A673 (cell line): ENCODE measurements at places on chromosomes 5 and 9.

- H3K4me3 ChIP-seq: no peak overlapping the region
- peak; percentile 49 for DNase-seq
- peaks cover 10% of the 10 kb centered on the region for H3K27me3 ChIP-seq
- no peaks in the 10 kb centered on the region for H3K4me1 ChIP-seq
- H3K36me3 ChIP-seq: no peaks in the 10 kb centered on the region
- no peak overlapping the region for H3K27ac ChIP-seq
Measured at GRCh38 chr9:101758304-101758930, 20.0 kb upstream of the GRIN3A start.

- H3K4me3 ChIP-seq: no peak overlapping the region
- H3K27me3 ChIP-seq: no peaks in the 10 kb centered on the region
- H3K36me3 ChIP-seq: no peaks in the 10 kb centered on the region
- H3K4me1 ChIP-seq: no peaks in the 10 kb centered on the region
- no peak for DNase-seq
Measured at GRCh38 chr9:75845806-75846205, 44.7 kb upstream of the PCSK5 start.

DNA sequence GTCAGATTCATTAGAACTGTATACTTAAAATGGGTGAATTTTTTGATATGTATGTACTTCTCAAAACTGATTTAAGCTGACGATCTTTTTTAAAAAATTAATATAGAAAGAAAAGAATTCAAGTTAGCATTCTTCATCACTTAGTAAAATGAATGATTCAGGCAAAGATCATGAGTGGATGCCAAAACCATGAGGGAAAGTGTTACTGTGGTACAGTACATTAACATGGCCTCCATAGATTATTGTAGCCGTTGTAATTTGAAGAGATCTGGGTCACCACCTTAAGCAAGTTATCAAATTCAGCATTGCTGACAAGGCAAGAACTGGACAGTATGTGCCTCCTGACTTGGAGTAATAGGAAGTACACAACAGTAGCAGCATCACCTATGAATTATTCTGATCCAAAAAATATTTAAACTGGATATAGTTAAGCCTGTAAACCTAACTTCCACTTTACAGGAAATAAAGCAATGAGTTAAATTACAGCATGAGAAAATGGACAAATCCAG, 29.7 kb downstream of the C9orf85 start:
- H3K27ac ChIP-seq: no peak overlapping the region
- DNase-seq: no peak
- H3K27me3 ChIP-seq: no peaks in the 10 kb centered on the region
- H3K4me3 ChIP-seq: no peak overlapping the region

- no peaks in the 10 kb centered on the region for H3K4me1 ChIP-seq
- H3K27me3 ChIP-seq: peaks cover 21% of the 10 kb centered on the region
- no peak for DNase-seq
- no peak overlapping the region for H3K27ac ChIP-seq
Measured at GRCh38 chr5:136382791-136383190, 17.4 kb upstream of the TRPC7 start.

GRCh38 chr5:172321593-172321992, 38.0 kb upstream of the UBTD2 start:
- no peaks in the 10 kb centered on the region for H3K36me3 ChIP-seq
- no peaks in the 10 kb centered on the region for H3K27me3 ChIP-seq
- no peak for DNase-seq
- H3K27ac ChIP-seq: no peak overlapping the region
- H3K4me1 ChIP-seq: no peaks in the 10 kb centered on the region

DNA sequence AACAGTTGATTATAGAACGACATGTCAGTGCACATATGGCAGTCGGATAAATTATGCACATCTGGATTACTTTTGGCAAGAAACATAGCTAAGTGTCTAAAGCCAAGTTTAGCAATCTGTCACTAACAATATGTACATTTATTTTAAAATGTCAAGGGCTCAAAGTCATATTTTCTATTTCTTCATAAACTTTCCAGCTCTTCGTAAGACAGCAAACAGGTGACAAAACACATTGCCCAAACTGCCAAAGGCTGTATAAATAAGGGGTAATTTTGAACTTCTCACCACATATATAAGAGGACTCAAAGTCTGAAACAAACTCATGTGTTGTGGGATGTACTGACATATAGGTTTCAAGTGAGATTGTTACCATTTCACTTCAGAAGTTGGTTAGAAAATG, 237.2 kb downstream of the ARL15 start:
- no peaks in the 10 kb centered on the region for H3K4me1 ChIP-seq
- no peak overlapping the region for H3K4me3 ChIP-seq
- no peak overlapping the region for H3K27ac ChIP-seq
- no peaks in the 10 kb centered on the region for H3K36me3 ChIP-seq

DNA sequence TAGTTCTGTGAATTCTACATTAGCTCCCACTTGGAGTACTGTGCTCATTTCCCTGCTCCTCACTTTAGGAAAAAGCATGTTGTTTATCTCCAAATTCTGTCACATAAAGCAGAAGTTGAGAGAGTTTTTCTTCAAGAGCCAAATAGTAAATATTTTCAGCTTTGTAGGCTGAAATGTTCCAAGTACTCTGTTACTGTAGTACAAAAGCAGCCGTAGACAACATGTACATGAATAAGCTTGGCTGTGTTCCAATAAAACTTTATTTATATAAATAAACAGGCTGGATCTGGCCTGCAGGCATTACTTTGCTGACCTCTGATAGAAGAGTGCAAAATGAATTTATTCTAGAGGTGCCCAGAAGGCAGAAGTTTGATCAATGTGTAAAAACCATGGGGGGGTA, 73.0 kb upstream of the AGXT2 start:
- no peak overlapping the region for H3K27ac ChIP-seq
- peaks cover 4% of the 10 kb centered on the region for H3K27me3 ChIP-seq
- H3K4me1 ChIP-seq: no peaks in the 10 kb centered on the region
- H3K36me3 ChIP-seq: no peaks in the 10 kb centered on the region
- DNase-seq: no peak

DNA sequence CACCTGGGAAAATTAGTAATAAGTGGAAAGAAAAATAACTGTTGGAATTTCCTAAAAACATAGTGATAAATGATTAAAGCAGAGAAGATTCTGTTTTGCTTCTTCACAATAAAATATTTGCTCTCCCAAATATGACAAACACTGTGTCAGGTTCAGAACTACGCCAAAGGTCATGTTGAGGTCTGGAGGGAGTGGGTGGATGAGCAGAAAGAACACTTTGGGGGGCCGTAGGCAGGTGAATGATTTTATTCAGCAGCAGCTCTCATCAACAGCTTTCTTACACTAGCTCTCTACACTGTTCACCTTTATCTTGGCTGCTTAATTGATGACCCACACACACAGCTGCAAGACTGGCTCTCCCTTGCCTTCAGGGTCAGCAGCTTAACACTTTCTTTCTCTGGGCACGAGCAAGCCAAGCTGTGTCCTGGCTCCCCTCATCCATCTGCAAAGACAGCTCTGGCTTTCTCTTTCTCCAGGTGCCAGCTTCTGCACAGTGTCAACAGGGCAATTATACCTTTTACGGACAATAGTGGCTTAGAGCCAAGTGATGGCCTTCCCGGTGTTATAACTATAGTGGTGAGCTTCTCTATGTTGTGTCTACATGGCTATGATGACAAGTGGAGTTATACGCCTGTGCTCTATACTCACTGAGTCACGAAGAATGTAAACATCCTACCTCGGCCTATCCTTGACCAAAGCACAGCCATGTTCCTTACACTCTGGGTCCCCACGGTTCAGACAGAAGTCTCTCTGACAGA, 18.9 kb upstream of the GPX8 start:
- no peaks in the 10 kb centered on the region for H3K4me1 ChIP-seq
- no peak for DNase-seq
- peaks cover 27% of the 10 kb centered on the region for H3K27me3 ChIP-seq
- no peak overlapping the region for H3K4me3 ChIP-seq

DNA sequence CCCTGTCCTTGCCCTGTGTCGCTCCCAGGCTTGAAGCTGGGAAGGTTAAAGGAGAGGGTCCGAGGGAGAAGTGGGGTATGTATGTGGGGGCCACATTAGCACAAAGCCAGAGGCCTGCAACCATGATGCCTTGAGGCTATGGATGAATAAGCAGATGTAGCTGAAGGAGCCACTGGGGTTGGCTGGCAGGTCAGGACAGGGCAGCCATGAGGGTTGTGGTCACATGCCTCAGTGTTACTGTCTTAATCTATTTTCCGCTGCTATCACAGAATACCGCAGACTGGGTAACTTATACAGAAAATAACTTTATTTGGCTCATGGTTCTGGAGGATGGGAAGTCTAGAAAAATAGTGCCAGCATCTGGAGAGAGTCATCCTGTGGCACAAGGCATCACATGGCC, 9.2 kb upstream of the GRHPR start:
- no peak overlapping the region for H3K27ac ChIP-seq
- no peak for DNase-seq
- no peaks in the 10 kb centered on the region for H3K36me3 ChIP-seq
- H3K27me3 ChIP-seq: no peaks in the 10 kb centered on the region
- H3K4me1 ChIP-seq: peaks cover 6% of the 10 kb centered on the region

DNA sequence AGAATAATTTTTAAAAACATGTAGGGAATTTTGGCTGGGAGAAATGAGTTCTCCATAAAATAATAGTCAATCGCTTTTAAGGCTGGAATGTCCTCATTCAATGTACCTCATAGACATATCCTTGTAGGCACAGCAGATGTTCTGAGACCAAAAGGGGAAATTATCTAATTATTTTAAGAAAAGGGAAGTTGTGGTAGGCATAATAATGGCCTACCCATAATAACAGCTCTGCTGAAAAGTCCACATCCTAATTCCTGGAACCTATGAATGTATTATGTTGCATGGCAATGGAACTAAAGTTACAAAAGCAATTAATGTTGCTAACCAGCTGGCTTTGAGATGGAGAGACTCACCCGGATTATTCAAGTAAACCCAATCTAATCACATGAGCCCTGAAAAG, 216.1 kb downstream of the TRIM36 start:
- no peaks in the 10 kb centered on the region for H3K36me3 ChIP-seq
- H3K27ac ChIP-seq: no peak overlapping the region
- DNase-seq: no peak
- no peak overlapping the region for H3K4me3 ChIP-seq
- no peaks in the 10 kb centered on the region for H3K27me3 ChIP-seq

DNA sequence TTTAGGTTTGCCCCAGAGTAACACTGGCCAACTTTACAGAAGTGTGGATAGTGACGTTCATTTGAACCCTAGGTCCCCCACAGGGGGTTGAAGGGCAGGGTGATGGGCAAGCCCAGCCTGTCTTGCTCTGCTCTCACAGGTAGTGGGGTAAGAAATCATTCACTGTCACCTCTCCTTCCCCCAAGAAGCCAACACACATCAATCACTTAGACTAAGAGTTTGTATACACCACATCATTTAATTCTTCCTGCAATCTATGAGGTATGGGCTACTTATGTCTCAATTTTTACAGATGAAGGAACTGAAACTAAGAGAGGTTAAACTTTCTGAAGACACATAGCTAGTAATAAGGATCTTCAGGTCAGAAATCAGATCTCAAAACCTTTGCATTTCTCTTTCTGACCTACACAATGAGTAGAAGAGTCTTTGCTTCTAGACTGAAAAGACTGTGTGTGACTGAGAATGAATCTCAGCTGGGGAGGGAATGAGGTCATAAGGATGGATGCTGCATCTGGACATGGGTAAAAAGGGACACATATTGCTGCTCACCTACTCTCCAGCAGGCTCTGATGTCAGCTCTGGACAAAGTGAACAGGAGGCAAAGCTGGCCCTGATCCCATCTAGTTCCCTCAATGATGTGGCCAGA, 81.0 kb upstream of the EQTN start:
- no peaks in the 10 kb centered on the region for H3K27me3 ChIP-seq
- H3K4me1 ChIP-seq: no peaks in the 10 kb centered on the region
- H3K36me3 ChIP-seq: no peaks in the 10 kb centered on the region
- no peak for DNase-seq

GRCh38 chr9:87286506-87286905, 211.2 kb upstream of the DAPK1 start:
- peaks cover 8% of the 10 kb centered on the region for H3K4me1 ChIP-seq
- no peak overlapping the region for H3K4me3 ChIP-seq
- no peaks in the 10 kb centered on the region for H3K36me3 ChIP-seq

GRCh38 chr9:95640336-95640735, 123.6 kb upstream of the PTCH1 start:
- H3K36me3 ChIP-seq: no peaks in the 10 kb centered on the region
- H3K4me3 ChIP-seq: no peak overlapping the region
- DNase-seq: no peak
- no peaks in the 10 kb centered on the region for H3K27me3 ChIP-seq
- H3K27ac ChIP-seq: no peak overlapping the region
- H3K4me1 ChIP-seq: peaks cover 10% of the 10 kb centered on the region

DNA sequence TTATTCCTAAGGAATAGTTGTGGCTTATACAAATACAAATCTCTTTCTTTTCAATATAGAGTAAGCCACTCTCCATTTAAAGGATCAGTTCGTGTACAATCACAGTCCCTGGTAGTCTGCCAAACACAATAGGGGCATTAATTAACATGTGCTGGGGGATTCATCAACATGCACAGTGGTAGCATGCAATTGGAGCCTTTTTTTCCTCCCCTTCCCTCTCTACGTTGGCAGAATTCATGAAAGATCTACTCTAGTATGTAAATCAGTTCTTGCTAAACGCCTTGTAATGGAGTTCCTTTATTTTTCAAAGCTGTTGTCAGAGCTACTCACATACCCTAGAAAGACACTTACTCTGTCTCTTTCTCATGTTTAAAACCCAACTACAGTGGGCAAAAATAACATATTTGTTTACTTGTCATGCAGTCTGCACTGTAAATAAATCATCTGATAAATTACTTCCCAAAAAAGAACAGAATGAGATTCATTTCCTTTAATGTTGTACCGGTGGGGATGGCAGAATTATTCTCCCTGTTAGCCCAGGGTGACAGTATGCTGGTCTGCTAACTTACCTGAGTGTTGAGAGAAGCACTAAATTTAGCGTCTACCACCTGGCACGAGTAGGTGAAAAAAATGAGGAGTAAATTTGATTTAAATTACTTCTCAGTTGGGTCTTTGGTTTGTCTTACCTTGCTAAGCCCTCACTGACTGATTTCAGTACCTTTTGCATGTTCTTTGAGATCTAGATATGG, 341.5 kb upstream of the CCNH start:
- H3K36me3 ChIP-seq: no peaks in the 10 kb centered on the region
- H3K27me3 ChIP-seq: no peaks in the 10 kb centered on the region
- DNase-seq: peak; percentile 32
- H3K27ac ChIP-seq: no peak overlapping the region

GRCh38 chr9:16341177-16341576, 529.3 kb downstream of the BNC2 start:
- H3K4me3 ChIP-seq: no peak overlapping the region
- H3K4me1 ChIP-seq: no peaks in the 10 kb centered on the region

DNA sequence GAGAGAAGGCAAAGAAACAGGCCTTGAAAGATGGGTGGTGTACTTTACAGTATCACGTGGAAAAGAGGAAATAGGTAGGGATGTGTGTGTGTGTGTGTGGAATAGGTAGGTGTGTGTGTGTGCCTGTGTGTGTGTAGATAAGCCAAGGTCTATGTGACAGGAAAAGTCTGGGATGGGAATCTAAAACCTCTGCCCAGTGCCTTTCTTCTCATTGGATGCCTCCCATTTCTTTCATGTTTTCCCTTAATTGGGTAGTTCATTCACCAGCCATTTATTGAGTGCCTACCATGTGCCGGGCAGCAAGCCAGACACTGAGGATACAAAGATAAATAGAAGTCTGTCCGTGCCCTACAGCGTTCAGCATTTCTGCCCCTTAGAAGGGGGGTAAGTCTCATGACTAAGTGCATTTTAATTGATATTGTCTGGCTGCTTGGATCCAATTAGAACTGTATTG, 1.0 kb downstream of the URM1 start:
- DNase-seq: no peak
- no peaks in the 10 kb centered on the region for H3K27me3 ChIP-seq
- peak overlapping the region; percentile 77 for H3K27ac ChIP-seq
- peaks cover 6% of the 10 kb centered on the region for H3K4me1 ChIP-seq
- H3K4me3 ChIP-seq: peak overlapping the region; percentile 91
- no peaks in the 10 kb centered on the region for H3K36me3 ChIP-seq
